Glomerular endothelial cell (primary cell): ENCODE measurements at places on chromosomes 6 and 20.

DNA sequence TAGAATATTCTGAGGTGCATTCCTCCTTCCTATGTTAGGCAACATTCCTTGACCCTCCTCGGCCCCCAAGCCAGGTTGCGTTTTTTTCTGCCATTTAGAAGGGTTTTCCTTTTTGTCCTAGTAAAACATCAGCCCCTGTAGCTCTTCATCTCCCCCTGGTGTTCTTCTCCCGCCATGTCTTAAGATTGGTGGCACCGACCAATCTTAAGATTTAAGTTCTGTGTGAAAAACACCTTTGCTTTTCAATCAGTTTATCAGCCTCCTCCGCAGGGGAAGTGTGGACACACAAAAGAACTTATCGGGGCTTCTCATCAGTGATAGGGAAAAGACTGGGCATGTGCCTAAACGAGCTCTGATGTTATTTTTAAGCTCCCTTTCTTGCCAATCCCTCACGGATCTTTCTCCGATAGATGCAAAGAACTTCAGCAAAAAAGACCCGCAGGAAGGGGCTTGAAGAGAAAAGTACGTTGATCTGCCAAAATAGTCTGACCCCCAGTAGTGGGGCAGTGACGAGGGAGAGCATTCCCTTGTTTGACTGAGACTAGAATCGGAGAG, 719 bp upstream of the EDN1 start:
- no peak for DNase-seq

DNA sequence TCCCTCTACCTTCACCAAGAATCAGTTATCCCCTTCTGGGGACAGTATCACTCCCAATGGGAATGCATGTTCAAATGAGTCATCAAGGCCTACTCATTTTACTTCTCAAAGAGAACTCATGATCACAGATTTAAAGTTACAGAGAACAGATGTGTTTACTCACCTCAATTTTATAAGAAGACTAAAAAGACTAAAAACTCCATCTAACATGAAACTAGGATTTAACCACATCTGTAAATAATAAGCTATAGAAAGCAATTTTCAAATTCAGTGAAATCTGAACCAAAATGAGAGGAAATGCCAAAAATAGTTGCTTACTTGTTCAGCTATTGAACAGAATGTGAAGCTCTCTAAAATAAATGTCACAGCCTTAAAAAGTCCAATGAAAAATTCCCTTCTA, 300.1 kb upstream of the KCNQ5 start:
- DNase-seq: no peak

GRCh38 chr6:64230530-64230929, 594.9 kb downstream of the PHF3 start:
- no peak for DNase-seq

DNA sequence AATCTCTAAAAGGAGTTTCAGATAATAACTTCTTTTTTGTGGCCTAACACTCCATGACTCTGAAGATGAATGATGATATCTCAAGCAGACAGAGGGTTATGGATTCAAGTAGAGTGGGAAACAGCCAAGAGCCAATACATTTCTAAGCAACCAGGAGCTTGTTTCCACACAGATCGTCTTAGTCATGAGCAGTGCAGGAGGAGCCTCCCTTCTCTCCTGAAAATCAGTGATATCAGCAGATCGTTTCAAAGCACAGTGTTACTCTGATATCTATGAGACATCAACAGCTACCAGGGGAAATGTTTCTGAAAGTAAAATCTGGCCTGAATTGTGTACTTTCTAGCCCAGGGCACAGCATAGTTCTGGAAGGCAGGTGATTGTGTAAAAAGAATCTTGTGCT, 11.5 kb downstream of the ADGRG6 start:
- DNase-seq: no peak

- no peak for DNase-seq
Measured at GRCh38 chr6:21611485-21611884, 17.9 kb downstream of the SOX4 start.

DNA sequence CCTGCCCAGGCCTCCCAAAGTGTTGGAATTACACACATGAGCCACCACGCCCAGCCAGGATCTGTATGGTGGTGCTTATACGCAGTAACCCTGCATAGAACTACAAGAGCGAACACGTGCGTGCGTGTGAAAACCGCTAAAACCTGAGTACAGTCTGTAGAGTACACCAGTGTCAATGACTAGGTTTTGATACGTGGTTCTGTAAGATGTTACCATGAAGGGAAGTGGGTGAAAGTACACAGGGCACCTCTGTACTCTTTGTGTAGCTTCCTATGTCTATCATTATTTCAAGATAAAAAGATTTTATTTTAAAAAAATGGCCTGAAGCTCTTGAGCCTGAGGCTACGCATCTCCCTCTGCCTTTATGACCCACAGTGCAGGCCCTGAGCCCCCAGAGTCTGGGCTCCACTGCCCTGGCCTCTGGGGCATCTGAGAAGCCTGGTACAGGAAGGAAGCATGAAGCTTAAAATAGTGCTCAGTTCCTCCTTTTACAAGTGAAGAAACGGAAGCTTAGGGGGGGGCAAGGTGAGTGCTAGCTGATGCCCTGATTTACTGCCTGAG, 21.6 kb downstream of the LY86 start:
- DNase-seq: no peak

DNA sequence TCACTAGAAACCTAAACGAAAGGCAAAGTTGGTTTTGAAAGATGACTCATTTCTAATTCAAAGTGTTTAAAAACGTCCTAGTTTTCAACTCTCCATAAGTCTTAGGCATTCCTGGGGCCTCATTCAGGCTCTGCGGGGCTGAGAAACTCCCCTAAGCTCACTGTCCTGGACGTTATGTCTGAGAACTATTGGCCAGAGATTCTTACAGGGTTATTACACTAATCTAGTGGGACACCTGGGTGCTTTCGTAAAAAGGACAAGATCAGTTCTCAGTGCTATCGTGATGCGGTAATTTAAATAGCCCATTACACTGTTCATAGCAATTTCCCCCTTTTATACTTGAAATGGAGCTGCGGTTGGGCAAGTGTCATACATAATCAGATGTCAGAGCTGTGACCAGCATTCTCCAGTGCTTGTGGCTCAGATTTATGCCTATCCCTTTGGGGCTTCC, 280.9 kb downstream of the QKI start:
- DNase-seq: no peak

DNA sequence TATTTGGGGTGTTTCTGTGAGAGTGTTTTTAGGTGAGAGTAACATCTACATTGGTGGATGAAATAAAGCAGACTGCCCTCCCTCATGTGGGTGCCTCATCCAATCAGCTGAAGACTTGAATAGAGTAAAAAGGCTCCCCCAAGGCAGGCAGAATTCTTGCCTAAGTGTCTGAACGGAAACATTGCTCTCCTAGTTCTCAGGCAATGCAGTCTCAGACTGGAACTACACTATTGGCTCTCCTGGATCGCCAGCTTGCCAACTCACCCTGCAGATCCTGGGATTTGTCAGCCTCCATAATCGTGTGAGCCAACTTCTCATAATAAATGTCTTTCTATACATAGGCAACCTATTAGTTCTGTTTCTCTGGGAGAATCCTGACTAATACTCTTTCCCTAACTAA, 5.5 kb upstream of the TMEM170B start:
- DNase-seq: no peak

DNA sequence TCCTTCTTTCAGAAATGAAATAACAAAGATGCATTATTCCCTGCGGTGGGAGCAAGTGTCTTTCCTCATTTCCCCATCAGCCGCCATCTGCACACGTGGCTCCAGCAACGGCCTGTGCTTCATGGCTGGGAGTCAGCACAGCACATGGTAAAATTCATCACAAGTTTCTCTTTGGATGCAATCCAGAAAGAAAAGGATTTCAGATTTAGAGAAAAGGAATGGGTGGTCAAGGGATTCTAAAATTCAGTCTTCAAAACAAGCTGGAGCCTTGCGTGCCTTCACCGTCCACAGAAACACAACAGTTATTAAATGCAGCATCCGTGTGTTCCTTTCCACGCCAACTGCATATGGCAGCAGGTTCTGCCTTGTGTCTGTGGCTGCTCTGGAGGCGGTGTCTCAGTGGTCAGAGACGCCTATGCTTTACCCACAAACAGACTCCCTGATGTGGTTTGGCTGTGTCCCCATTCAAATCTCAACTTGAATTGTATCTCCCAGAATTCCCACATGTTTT, 107.6 kb downstream of the THBS2 start:
- no peak for DNase-seq

GRCh38 chr20:15039088-15039752, 701.8 kb upstream of the FLRT3 start:
- no peak for DNase-seq

DNA sequence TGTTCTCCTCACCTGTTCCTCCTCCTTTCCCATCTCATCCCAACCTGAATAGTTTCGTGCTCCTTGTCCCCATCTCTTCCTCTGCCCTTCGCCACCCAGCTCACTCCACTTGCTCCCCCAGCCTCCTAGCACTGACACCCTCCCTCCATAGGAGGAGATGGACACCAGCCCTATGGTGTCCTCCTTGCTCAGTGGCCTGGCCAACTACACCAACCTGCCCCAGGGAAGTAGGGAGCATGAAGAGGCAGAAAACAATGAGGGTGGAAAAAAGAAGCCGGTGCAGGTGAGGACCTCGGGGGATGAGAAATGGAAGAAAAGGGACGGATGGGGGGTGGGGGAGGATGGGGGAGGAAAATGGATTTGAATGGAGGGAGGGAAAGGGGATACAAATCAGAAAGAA, 6.2 kb downstream of the SLC12A5 start:
- DNase-seq: no peak

DNA sequence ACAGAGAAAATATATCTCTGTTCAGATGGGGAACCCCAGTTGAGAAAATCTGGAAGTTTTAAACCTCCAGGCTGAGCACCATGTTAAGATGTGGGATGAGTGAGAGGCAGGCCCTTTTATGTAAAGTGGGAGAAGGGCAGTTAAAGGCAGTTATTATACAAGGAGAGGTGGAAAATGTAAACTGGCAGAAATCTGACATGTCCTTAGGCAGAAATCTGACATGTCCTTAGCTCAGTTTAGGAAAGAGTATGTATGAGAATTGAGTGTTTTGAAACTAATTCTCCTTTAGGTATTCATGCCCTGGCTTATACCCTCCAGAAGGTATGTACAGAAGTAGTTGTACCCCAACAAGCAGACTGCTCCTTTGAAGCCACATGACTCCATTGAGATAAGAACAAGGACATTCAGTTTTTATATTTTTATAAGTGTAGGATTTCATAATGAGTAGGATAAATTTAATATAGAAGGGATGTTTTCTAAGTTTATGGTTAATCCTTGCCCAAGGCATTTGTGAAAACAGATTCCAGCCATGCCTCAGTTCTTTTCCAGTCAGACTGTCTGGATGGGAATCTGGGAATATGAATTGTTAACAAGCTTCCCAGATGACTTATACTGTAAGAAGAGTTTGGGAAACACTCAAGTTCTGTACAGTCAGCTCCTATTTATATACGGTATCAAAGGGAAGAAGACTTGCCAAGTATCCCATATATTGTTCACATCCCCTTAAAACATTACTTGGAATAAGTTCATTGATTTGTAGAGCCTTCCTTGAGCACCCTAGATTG, 87.7 kb downstream of the SCAND1 start:
- DNase-seq: no peak

- DNase-seq: no peak
Measured at GRCh38 chr6:116366740-116367275, 3.9 kb upstream of the DSE start.

GRCh38 chr20:36179170-36179945, 24.8 kb downstream of the EPB41L1 start:
- no peak for DNase-seq

GRCh38 chr6:2853769-2854395, 12.2 kb upstream of the SERPINB1 start:
- peak; percentile 80 for DNase-seq
